ENCODE measurements at places on chromosomes 7 and 10.

DNA sequence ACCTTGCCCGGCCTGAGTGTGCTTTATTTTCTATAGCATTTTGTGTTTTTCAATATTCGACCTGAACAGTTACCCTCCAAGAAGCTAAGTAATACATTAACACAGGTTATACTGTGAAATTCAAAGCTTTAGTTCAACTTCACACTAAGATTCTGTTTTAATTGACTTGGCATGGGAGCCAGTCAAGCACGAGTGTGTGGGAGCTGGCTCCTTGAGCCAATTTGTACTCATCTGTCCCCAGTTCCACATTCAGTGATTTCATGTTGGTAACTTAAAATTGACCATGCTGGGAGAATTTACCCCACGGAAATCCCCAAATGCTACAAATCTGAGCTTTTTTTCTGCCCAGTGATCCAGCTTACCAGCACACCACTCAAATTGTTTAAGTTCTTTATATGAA, 20.3 kb downstream of the TSPAN12 start:
- no peak for DNase-seq

- DNase-seq: no peak
These were observed 141.2 kb downstream of the MLLT10 start for GRCh38 chr10:21675157-21675796.

DNA sequence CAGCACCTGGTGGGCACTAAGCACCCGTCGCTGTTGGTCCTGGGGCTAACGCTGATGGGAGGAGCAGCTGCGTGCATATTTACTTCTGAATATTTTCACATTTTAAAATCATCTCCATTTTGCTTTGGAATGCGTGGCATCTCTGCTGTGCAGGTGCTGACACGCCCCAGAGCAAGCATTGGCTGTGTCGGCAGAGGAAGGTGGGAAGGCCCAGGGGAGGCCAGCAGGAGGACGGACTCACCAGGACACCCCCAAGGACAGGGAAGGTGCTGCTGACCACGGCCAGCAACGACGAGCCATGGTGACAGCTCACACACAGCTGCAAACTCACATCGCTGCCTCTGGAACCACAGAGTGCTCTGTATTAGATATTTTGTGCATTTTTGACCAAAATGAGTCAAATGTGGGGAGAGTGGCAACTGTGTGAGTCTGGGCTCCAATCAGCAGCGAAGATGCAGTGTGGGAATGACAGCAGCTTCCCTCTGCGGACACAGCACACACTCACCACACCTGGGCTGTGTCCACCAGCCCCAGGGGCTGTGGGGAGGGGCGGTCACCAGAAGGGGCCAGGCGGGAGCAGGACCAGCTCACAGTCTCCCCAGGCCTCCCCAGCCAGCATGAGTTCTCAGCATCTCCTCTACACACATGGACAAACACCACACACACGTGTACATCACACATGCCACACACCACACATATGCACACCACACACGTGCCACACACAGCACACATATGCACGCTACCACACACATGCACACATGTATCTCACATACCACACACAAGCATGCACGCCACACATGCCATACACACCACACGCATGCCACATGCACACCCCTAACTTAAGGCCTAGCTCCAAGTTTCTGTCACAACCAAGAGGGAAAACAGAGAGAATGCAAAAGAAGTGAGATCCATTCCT, 58.2 kb downstream of the PTPRN2 start:
- DNase-seq: no peak

DNA sequence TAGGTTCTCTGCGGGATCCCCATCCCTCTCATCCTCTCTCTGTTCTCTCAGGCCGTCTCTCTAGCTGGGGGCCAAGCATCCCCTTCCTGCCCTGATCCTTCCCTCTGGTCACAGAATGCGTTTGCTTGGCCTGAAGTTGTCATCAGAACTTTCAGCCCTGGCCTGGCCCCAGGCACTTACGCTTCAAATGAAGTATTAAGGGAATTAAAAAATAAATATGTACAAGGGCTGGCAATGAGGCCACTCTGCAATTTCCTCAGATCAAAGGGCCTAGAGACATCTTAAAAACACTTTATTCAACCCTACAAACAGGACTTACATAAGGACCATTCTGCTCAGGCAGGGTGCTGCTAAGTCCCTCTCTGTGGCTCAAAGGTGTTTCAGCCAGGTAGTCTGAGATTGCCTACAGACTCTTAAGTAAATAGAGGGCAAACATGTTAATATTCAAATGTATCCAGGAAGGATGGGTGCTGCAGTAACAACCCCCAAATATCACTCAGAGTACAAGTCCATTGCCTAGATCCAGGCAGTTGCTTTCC, 16.0 kb downstream of the SFTPD start:
- DNase-seq: no peak

DNA sequence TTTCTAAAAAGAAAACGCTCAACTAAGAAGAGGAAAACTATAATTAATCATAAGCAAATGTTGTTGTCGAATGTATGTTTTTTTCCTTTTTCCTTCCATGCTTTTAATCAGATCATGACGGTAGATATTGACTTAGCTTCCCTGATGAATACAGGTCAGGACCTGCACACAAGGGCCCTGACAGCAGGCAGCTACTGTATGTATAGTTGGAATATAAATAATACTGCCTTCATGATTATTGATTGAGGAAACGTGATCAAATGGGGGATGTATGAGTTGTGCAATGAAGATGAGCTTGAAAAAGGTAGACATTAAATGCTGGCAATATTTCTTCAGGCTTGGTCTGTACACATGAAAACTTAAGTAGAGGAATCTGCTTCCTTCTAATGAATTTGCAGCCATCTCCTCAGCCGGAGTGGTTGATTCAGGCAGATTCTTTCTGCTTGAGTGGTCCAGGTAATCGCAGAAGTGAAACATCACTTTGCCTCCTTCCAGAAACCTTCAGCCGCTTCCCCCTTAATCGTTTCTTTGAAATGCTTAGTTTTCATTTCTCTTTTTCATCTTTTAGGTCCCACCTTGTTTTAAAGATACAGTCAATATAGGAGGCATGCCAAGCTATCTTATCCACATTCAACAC, 656.5 kb downstream of the SDK1 start:
- no peak for DNase-seq

GRCh38 chr7:119665796-119666195, 607.2 kb upstream of the KCND2 start:
- DNase-seq: no peak
